COR-L47 (cell line): ENCODE measurements at places on chromosomes 11 and 22.
A peak's percentile ranks its signal among the peaks of the same experiment; 100 is the strongest.

DNA sequence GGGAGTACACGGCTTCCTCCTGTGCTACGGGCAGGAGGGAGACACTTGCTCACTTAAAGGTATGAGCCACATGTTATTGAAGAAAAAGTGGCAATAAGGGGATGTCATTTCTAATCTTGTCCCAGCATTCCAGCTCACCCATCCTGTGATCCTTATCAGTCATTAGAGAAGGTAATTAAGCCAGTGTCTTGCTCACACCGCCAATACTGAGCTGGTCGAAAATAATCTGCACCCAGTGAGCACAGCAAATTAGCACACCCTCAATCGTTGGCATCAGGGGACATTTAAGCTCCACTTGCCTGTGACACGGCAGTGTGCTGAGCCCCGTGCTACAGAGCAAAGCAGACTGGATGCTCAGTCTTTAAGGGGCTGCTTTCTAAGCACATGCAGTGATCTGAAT lies 510.7 kb downstream of the OPCML start:
- no peak for DNase-seq

- peak; percentile 88 for DNase-seq
These were observed 6.6 kb downstream of the CERK start for GRCh38 chr22:46731246-46732040.

DNA sequence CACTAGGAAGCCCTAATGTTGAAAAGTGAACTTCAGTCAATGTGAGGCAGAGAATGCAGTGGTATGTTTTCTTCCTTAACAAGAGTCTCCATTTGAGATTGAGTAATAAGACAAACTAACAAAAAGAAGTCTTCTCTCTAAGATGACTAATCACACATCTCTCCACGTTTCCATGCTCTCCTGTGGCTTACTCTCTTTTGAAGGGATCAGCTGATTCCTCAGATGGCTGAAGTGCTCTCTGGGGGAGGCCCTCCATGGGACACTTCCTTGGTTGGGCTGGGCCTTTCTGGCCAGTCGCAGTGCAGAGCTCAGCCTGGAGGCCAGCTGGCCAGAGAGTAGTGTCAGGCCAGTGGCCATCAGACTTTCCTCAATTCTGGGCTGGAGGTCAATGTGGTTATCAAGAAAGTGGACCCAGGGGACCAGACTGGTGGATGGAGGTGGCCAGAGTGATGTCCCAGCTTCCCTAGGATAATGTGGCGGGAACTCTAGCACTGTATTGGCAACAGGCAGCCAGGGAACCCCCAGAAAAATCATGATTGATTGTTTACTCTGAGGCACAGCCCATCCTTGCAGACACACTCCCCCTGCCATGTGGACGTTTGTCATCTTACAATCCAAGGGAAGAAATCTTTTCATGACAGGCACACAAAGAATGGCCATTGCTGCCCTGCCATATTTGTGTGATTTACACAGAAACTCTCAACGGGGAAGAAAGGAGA lies 14.5 kb downstream of the CSRP3 start:
- no peak for DNase-seq

GRCh38 chr11:61516675-61517572 lies 8.4 kb downstream of the LRRC10B start:
- no peak for DNase-seq

GRCh38 chr11:91078221-91078620 lies 855.4 kb upstream of the CHORDC1 start:
- DNase-seq, result no peak

DNA sequence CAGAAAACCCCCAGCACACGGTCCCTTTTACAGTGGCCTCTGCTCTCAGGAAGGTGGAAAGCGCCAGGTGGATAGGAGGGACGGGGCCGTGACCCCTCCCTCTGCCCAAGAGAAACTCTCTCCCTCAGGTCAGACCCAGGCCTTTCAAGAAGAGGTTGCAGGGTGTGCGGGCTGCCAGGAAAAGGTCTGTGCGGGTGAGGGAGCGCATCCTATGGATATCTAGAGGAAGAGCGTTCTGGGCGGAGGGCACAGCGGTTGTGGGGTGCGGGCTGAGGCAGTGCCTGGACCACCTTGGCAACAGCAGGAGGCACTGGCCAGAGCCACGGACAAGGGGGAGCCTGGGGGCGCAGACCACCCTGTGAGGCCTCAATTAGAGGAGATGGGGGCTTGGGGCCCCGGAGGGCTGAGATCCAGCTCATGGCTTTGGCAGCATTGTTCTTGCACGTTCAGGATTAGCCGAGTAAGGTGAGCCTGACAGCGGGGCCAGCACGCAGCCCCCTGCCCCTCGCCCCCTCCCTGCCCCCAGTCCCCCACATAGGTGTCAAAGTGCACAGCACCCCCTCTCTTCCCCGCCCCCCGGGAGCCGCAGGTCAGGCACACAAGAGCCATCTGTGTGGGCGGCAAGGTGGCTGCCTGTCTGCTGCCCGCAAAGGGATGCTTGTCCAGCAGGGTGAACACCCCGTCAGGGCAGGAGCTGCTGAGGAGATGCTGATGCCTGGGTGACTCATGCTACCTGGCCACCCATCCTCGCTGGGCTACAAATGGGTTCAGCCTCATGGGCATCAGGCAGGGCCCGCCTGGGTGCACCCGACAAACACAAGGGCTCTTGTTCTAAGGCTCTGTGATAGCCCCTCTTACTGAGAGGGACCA lies 92.8 kb upstream of the KCNQ1OT1 start:
- no peak for DNase-seq

GRCh38 chr11:95850137-95850536 lies 59.8 kb downstream of the CEP57 start:
- DNase-seq, result no peak

DNA sequence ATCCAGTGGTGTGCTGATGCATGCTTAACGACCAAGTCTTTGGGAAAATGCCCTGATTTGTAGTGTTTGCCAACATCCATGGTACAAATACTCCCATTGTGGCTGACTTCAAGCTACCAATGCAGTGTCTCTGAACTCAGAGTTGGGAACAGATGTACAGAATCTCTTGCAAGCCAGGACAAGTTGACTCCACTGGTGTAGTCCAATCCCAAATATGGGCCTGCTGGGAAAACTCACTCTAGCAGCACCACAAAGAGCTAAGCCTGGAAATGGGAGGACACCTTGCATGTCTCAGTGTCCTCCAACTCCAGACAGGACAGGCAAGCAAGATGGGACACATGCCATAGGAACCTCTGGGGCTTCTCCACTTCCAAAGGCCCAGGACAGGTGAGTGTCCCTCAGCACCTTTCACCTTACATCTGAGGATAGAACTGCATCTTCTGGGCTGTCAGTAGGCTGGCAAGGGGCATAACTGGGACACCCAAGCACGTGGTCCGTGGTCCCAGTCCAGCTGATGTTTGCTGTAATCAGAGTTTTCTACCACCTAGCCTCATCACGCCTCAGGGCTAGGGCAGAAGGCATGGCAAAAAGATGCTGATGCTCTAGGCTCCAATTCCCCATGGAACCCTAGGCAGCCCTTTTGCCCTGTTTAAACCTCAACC lies 6.5 kb downstream of the LMO1 start:
- DNase-seq, result no peak
